ENCODE measurements at places on chromosomes 2 and 18. TPM values are rescaled to one million over a fixed set of nuclear protein-coding genes. Genes with fewer than 3 reads are reported as not detected.

GRCh38 chr2:121128741-121129659 is 156.0 kb downstream of the TFCP2L1 start:
- no peaks in the 10 kb centered on the region for H3K36me3 ChIP-seq
- peak overlapping the region; percentile 47 for H3K27ac ChIP-seq
- no peak overlapping the region for H3K4me3 ChIP-seq
- H3K27me3 ChIP-seq = no peaks in the 10 kb centered on the region
- peak; percentile 89 for DNase-seq

TPRKB gene
- 76.2 TPM for total RNA-seq

GRCh38 chr2:170816504-170817092 is at the start of gene GAD1:
TSS of gene GAD1 (plus strand) at chr2:170816887. CDS start at chr2:170818592, 1,705 bp downstream.
- no peak within 1 kb of the TSS for H3K27ac ChIP-seq
- no peaks in the 10 kb centered on the region for H3K36me3 ChIP-seq
- peak within 1 kb of the TSS; percentile 28 for H3K4me3 ChIP-seq
- H3K4me1 ChIP-seq = peaks cover 26% of the 10 kb centered on the region

GRCh38 chr18:35521133-35521532 is 23.4 kb upstream of the INO80C start:
- no peak overlapping the region for H3K4me3 ChIP-seq
- DNase-seq = no peak
- H3K36me3 ChIP-seq = no peaks in the 10 kb centered on the region
- H3K27ac ChIP-seq = no peak overlapping the region
- H3K27me3 ChIP-seq = no peaks in the 10 kb centered on the region
- H3K4me1 ChIP-seq = peaks cover 2% of the 10 kb centered on the region

- H3K4me1 ChIP-seq = no peaks in the 10 kb centered on the region
- no peaks in the 10 kb centered on the region for H3K36me3 ChIP-seq
- no peak overlapping the region for H3K27ac ChIP-seq
- DNase-seq = no peak
- H3K4me3 ChIP-seq = no peak overlapping the region
- no peaks in the 10 kb centered on the region for H3K27me3 ChIP-seq
Measured at GRCh38 chr18:64127172-64127571, 21.7 kb downstream of the LINC00305 start.

DNA sequence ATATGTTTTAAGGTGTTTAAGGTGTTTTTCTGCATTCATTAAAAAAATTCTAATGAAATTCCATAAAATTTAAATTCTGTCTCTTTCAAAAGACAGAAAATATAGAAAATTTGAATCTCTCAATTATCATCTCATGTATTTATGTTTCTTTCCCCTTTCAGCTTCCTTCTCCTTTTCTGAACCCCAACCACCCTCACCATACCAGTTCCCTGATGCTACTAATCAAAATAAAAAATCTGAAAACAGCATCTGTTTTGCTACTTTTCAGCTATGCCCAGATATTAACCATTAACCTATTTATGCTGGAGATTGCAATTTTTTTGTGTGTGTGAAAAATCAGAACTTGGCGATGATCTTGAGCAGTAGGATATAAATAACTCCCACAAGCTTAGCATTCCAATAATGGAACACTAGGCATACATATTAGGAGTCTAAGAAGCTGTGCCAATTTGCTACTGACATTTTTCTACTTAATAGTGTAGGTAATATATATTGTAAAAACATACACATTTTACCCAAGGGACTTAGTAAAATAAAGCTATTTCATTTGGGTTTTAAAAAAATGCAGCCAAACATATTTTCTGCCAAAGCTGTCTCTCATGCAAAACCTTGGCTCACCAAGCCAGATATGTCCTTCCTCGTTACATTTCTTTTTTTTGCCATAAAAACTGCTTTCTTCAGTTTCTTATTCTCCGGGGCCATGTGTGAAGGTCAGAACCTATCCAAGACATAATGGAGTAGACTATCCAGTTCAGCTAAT is 32.6 kb upstream of the AGPS start:
- H3K4me1 ChIP-seq = no peaks in the 10 kb centered on the region
- no peaks in the 10 kb centered on the region for H3K27me3 ChIP-seq
- no peak for DNase-seq
- H3K36me3 ChIP-seq = no peaks in the 10 kb centered on the region
- no peak overlapping the region for H3K4me3 ChIP-seq

DNA sequence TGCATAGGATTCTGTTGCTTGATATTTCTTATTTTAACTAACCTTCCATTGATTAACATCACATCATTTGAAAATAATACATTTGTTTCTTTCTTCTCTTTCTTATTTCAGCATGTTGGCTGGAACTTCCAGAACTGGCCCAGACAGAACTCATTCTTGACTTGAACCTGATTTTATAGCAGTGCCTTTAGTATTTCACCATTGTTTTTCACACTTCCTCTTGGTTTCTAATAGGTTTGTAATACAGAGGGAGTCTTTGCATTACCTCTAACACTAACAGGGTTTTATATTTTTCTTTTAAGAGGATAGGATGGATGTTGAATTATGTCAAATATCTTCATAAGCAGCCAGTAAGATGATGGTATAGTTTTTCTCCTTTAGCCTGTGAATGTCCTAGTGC is 39.2 kb downstream of the SEMA4F start:
- no peak for DNase-seq
- H3K36me3 ChIP-seq = no peaks in the 10 kb centered on the region
- no peaks in the 10 kb centered on the region for H3K27me3 ChIP-seq
- H3K27ac ChIP-seq = peak overlapping the region; percentile 79
- H3K4me1 ChIP-seq = peaks cover 32% of the 10 kb centered on the region
- no peak overlapping the region for H3K4me3 ChIP-seq

ADRA2B gene
- not detected for total RNA-seq

GRCh38 chr2:6793913-6794312 is 71.8 kb downstream of the CMPK2 start:
- H3K27me3 ChIP-seq = no peaks in the 10 kb centered on the region
- H3K36me3 ChIP-seq = no peaks in the 10 kb centered on the region
- DNase-seq = no peak
- H3K4me1 ChIP-seq = no peaks in the 10 kb centered on the region

GRCh38 chr2:140288726-140289125 is 1508.5 kb upstream of the NXPH2 start:
- no peak overlapping the region for H3K27ac ChIP-seq
- no peaks in the 10 kb centered on the region for H3K36me3 ChIP-seq
- H3K27me3 ChIP-seq = no peaks in the 10 kb centered on the region
- no peak overlapping the region for H3K4me3 ChIP-seq

DNA sequence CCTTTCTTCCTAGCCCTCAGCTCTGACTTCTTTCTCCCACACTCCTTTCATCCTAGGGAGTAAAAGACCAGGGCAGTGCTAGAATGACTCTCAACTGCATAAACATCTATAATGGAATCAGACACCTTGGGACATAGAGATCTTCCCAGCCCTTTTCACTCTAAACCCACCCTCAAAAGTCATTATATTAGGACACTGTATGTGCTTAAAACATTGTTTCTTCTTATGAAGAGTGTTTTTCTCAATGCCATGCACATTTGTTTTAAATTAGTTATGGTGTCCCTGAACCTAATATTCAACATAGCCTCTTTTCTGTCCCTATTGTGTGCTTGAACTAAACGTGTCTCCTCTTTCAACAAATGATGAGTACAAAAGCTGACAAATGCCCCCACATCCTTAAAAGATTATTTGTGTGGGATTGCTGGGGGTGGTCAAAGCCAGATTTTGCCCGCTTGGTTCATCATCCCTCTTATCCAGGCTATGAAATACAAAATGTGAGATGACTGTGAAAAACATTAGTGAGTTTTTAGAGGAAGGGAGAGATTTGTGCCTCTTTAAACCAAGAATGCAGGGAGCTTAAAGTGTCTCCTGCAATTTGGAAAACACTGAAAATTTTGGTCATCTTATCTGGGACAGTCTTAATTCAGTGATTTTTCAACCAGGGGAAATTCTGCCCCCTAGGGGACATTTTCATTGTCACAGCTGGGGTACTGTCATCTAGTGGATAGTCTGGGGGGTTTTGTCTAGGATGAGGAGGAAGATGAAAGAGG is 29.0 kb downstream of the SERPINB5 start:
- no peak overlapping the region for H3K4me3 ChIP-seq
- no peaks in the 10 kb centered on the region for H3K27me3 ChIP-seq
- DNase-seq = peak; percentile 28

GRCh38 chr2:163157411-163157810 is 318.8 kb upstream of the KCNH7 start:
- no peaks in the 10 kb centered on the region for H3K4me1 ChIP-seq
- no peak overlapping the region for H3K4me3 ChIP-seq
- no peaks in the 10 kb centered on the region for H3K36me3 ChIP-seq
- H3K27ac ChIP-seq = no peak overlapping the region
- no peaks in the 10 kb centered on the region for H3K27me3 ChIP-seq

DNA sequence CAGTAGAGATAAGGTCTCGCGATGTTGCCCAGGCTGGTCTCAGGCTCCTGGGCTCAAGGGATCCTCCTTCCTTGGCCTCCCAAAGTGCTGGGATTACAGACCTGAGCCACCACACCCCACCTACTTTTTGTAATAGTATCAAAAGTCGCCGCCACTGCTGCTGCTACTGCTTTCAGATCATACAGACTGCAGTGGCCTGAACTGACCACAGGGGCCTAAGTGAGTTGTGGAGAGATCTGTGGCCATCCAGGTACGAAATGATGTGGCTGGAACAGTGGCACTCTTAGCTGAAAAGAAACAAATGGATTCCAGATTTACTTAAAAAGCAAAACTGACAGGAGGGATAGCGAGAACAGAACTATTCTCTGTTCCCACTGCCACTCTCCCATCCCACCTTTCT is 32.9 kb upstream of the POMC start:
- no peak for DNase-seq
- no peak overlapping the region for H3K4me3 ChIP-seq
- no peak overlapping the region for H3K27ac ChIP-seq

DNA sequence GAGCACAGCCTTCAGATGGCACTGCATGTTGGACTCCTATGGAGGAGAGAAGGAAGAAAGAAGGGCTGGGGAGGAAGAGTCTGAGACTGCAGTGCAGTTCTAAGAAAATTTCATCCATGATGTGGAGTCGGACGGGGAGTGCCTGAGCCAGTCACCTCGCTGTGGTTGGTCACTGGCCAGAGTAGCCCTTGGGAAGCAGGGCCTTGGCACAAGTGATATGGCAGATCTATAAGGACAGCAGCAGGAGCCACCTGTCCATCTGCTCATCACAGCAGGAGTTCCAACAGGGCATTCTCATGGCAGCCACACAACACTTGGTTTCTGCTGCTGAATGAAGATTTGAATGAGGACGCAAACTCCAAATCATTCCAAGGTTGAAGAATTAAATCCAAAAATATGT is 314.8 kb downstream of the CYP26B1 start:
- H3K36me3 ChIP-seq = no peaks in the 10 kb centered on the region
- no peak for DNase-seq
- no peak overlapping the region for H3K27ac ChIP-seq

GRCh38 chr18:10419420-10420103 is 34.9 kb upstream of the APCDD1 start:
- H3K36me3 ChIP-seq = no peaks in the 10 kb centered on the region
- no peak overlapping the region for H3K4me3 ChIP-seq
- H3K27me3 ChIP-seq = no peaks in the 10 kb centered on the region
- H3K27ac ChIP-seq = no peak overlapping the region

DNA sequence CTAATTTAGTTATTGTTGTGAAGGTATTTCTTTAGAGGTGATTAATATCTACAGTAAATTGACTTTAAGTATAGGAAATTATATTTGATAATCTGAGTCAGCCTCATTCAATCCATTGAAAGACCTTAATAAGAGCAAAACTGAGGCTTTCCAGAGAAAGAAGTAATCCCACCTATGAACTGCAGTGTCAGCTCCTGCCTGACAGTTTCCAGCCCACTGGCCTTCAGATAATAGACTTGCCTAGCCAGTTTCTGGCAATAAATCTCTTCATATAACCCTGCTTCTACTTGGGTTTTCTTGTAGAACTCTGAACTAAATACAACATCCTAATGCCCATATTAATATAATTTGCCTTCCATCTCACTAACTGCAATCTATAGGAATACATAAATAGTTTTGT is 437.9 kb upstream of the UBE2E3 start:
- no peak overlapping the region for H3K4me3 ChIP-seq
- H3K4me1 ChIP-seq = no peaks in the 10 kb centered on the region
- H3K36me3 ChIP-seq = no peaks in the 10 kb centered on the region

GPR45 gene
- not detected for total RNA-seq

- H3K27me3 ChIP-seq = no peaks in the 10 kb centered on the region
- H3K27ac ChIP-seq = peak overlapping the region; percentile 70
- no peak overlapping the region for H3K4me3 ChIP-seq
- peaks cover 26% of the 10 kb centered on the region for H3K4me1 ChIP-seq
Measured at GRCh38 chr2:55168221-55169154, 63.6 kb downstream of the CLHC1 start.

RTP5 gene
- total RNA-seq = not detected

ANO7 gene
- 52.6 TPM for total RNA-seq

RGPD4 gene
- total RNA-seq = not detected

DNA sequence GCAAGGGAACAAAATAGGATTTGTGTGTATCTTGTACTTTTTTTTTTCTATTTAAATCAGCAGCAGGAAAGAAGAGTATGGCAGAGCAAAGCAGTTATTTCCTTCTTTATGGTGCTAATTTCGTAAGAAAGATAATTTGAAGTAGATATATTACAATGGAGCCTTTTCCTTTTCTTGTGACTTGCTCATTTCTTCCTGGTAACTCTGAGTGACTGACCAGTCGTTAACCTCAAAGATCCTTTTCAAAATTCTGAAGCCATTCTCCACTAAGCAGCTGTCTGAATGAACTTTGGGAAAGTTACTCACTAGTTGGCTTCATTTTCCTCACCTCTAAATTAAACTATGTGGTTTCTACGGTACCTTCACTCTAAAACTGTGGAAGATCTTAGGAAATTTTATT is 24.6 kb downstream of the AFTPH start:
- H3K27me3 ChIP-seq = no peaks in the 10 kb centered on the region
- H3K4me3 ChIP-seq = no peak overlapping the region
- peak overlapping the region; percentile 7 for H3K27ac ChIP-seq

- peaks cover 12% of the 10 kb centered on the region for H3K4me1 ChIP-seq
- H3K36me3 ChIP-seq = no peaks in the 10 kb centered on the region
- no peaks in the 10 kb centered on the region for H3K27me3 ChIP-seq
- H3K4me3 ChIP-seq = no peak overlapping the region
- DNase-seq = no peak
- H3K27ac ChIP-seq = no peak overlapping the region
Measured at GRCh38 chr2:95386031-95386430, 16.5 kb upstream of the FAHD2A start.

DNA sequence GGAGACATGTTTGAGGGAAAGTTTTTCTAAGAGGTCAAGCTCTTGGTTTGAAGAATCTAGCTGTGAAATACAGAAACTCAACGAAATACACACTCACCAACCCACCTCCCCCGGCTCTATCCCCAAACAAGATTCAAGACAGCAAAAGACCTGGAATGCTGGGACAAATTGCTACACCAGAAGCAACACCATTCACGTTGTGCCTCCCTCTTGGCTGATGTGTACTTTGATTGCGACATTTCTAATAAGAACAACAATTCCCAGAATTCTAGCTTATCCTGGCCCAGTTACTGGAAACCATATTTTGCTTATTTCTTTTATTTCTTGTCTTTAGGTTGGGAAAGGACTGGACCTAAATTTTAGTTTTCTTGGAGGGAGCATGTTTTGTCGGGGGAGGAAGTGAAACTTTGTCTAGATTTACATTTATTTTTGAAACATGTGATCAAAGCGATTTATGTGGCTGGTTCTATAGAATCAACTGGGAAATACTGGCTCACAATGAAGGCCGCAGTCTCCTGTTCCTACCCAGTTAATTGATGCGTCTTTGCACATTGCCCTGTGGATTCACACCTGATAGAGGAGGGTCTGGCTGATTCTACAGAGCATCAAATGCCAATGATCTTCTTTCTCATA is 29.6 kb upstream of the LPIN1 start:
- peaks cover 17% of the 10 kb centered on the region for H3K27me3 ChIP-seq
- H3K36me3 ChIP-seq = no peaks in the 10 kb centered on the region
- H3K27ac ChIP-seq = no peak overlapping the region

ICA1L gene
- 34.8 TPM for total RNA-seq
